ENCODE measurements at places on chromosomes 2 and 18. TPM values are rescaled to one million over a fixed set of nuclear protein-coding genes. Genes with fewer than 3 reads are reported as not detected.

The MAB21L4 gene
- total RNA-seq: not detected

DNA sequence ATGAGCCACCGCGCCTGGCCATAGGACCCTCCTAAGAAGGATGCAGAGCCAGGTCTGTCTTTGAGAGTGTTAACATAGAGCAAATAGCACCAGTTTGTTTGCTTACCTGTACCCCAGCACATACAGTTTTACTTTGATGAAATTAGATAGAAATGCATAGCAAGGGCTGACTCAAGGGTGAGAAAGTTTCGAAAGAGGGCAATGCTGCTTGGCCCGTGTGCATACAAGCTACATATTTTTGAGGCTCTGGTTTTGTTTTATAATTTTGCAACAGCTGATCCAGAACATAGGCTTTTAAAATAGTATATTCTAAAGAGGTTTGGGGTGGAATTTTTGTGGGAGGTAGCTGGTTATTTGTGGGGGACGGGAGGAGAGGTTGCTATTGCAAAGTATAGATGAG lies 151.7 kb downstream of the MCFD2 start:
- H3K27ac ChIP-seq: no peak overlapping the region
- no peak overlapping the region for H3K4me3 ChIP-seq
- H3K36me3 ChIP-seq: peaks cover 8% of the 10 kb centered on the region
- no peaks in the 10 kb centered on the region for H3K27me3 ChIP-seq
- H3K4me1 ChIP-seq: no peaks in the 10 kb centered on the region
- no peak for DNase-seq

DNA sequence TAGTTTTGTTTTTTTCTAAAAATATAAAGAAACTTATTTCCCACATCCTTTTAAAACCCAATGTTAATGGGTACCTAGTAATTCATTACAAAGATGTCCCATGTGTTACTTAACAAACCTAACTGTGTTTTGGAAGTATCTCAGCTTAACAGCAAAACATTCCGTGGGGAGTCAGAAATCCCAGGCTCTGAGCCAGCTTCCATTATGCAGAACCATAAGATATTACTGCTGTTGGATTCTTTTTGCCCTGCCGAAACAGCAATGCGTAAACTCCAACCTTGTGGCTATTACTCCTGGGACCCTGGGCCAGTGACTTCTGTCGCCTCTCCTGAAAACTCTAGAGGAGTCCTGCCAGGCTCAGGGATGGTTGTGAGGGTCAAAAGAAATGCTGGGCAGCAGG lies 174.1 kb downstream of the UXS1 start:
- no peaks in the 10 kb centered on the region for H3K36me3 ChIP-seq
- H3K27me3 ChIP-seq: no peaks in the 10 kb centered on the region
- no peak overlapping the region for H3K27ac ChIP-seq
- H3K4me3 ChIP-seq: no peak overlapping the region
- H3K4me1 ChIP-seq: peaks cover 10% of the 10 kb centered on the region

The KATNAL2 gene
- 0.52 TPM for total RNA-seq

DNA sequence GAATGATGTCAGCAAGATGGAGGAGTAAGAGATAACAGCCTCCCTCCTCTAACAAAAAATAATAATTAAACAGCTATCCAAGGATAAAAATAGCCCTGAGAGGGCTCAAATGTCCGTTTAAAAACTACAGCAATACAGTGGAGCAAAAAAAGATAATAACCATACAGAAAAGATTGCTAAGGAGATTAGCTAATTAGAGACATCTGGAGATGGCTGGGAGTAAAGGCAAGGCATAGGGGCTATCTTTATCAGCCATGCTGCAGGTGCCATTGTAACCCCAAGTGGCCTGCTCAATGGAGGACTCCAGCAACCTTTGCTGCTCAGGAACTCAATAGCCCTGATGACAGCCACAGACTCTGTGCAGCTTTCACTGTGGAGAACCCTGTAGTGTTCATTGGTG lies 42.7 kb downstream of the MDH1 start:
- no peak overlapping the region for H3K27ac ChIP-seq
- H3K4me3 ChIP-seq: no peak overlapping the region
- no peak for DNase-seq
- no peaks in the 10 kb centered on the region for H3K36me3 ChIP-seq
- no peaks in the 10 kb centered on the region for H3K4me1 ChIP-seq

DNA sequence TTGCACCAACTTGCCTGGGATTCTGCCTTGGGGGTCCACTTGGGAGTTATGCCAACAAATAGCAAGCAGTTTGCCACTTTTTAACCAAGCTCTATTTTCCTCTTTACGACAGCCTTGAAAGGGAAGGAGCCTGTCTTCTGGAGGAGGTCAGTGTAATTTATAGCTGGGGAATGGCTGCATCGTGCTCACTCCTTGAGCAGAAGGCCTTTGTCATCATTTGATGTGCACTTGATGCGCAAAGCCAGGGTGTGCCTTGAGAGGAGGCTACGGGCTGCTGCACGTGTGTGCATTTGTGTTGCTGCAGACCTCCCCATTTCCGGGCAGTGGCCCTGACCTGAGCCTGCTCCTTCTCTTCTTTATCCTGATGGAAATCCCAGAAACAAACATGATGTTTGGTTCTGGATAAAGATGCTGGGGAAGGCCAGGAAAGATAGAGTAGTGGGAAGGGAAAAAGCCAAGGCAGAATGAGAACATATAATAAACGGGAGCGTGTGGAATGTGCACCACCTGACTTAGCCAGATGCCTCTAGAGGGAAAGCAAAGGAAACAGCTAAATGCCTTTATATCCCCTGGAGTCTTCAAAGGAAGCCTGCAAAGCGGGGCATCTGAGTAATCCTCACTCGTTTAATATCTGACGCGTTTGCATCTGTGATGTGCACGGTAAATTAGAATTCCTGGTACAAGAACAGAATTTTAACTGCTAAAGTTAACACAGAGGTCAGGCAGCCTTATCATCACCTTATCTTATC lies 68.3 kb upstream of the ZNF521 start:
- no peaks in the 10 kb centered on the region for H3K4me1 ChIP-seq
- DNase-seq: no peak
- H3K27ac ChIP-seq: no peak overlapping the region
- H3K27me3 ChIP-seq: no peaks in the 10 kb centered on the region

The IFIH1 gene
- 34.6 TPM for total RNA-seq

The GPC1 gene
- total RNA-seq: 1.5 TPM

GRCh38 chr2:100588071-100588786 lies 25.4 kb downstream of the PDCL3 start:
- H3K4me3 ChIP-seq: peak overlapping the region; percentile 17
- H3K27ac ChIP-seq: peak overlapping the region; percentile 54
- DNase-seq: peak; percentile 34
- no peaks in the 10 kb centered on the region for H3K27me3 ChIP-seq
- no peaks in the 10 kb centered on the region for H3K36me3 ChIP-seq

The MAP3K19 gene
- total RNA-seq: not detected

The AP1S3 gene
- 10.7 TPM for total RNA-seq

DNA sequence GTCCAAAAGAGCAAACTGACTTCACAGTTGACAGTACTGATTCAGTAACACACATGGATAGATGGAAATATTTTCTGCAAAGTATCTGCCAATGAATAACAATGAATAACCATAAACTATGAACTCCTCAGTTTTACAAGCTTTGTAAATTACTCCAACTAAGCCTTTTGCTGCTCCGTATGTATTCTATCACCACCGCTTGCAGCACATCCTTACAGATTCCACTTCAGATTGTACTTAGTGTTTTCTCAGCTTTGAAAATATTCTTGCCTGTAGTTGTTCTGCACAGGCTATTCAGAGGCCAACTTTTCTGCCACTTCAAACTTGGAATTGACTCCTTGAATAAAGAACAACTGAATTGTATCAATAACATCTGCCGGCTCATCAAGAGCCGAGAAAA lies 36.2 kb downstream of the TLK1 start:
- H3K36me3 ChIP-seq: peaks cover 2% of the 10 kb centered on the region
- no peak for DNase-seq
- H3K27ac ChIP-seq: no peak overlapping the region
- no peaks in the 10 kb centered on the region for H3K27me3 ChIP-seq
- no peak overlapping the region for H3K4me3 ChIP-seq

GRCh38 chr2:168770796-168771195 lies 31.6 kb upstream of the NOSTRIN start:
- no peak overlapping the region for H3K4me3 ChIP-seq
- H3K27me3 ChIP-seq: no peaks in the 10 kb centered on the region
- no peak overlapping the region for H3K27ac ChIP-seq

DNA sequence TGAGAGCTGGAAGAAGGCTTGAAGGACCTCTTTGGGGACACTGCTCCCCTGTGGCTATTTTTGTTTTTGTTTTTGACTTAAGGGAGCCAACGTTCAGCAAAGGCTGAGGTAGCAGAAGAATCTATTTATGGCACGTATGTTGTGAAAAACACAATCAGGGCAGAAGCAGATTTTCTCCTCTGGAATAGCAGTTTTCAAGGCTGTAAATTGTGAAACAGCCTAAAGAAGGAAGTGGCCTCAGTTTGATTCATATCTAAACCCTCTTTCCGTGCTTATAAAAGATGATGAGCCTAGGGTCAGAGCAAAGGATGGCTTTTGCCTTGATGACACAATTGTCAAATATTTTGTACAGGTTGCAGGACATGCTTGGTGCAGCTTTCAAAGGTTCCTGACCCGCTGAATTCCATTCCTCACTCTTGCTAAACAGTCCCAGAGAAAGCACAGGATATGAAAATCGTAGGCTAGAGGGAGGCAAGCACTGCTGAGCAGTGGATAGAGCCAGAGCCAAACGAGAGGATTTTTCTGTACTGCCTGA lies 106.2 kb upstream of the DLX2 start:
- no peak for DNase-seq
- H3K27ac ChIP-seq: no peak overlapping the region
- no peaks in the 10 kb centered on the region for H3K27me3 ChIP-seq

DNA sequence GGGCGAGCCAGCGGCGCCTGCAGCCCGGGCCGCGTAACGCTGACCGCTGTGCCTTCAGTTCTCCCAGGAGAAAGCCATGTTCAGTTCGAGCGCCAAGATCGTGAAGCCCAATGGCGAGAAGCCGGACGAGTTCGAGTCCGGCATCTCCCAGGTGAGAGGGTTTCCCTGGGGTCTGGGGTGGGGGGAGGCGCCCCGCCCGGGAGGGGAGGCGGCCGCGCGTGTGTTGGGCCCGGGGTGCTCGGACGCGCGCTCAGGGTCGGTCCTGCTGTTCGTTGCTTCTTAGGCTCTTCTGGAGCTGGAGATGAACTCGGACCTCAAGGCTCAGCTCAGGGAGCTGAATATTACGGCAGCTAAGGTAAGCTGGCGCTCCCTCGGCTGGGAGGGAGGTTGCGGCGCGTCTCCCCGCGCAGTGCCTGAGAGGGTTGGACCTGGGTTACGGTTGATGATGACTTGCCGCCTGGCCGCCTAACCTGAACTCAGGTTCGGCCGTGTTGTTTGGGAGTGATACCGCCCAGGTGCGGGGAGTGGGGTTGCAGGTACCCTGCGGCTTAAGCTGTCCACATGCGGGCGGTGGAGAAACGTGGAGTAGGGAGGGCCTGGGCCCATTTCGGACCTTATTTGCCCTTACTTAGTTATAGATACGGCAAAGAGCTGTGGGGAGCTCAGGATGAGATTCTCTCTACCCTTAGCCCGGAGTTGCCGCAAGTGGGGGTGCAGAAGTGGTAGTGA lies 638 bp downstream of the RPS7 start:
- no peaks in the 10 kb centered on the region for H3K27me3 ChIP-seq
- peaks cover 50% of the 10 kb centered on the region for H3K4me1 ChIP-seq
- peak; percentile 27 for DNase-seq
- H3K36me3 ChIP-seq: peaks cover 50% of the 10 kb centered on the region
- H3K27ac ChIP-seq: peak overlapping the region; percentile 91

DNA sequence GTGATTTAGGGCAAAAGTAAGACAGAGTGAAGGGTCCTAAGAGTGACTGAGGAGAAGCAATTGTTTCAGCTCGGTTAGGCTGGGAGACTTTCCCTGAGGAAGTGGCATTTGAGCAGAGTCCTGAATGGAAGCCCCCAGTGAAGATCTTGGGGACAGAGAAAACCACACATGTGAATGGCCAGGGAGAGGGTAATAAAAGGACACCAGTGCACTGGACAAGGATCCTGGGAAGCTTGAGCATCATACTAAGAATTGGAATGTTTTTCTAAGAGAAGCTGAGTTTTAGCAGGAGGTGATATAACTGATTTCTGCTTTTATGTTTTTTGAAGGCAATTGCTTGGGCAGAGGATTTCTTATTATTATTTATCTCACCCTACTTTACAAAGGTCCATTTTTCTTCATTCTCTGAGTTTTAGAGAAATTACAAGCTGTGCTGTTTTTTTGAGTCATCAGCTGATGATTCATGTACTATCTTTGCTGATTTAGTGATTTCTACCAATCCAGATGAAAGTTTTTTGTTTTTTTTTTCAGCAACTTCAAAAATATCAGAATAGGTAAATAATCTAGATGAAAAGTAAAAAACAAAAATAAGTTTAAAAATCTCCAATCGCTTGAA lies 43.5 kb downstream of the MFSD6 start:
- peaks cover 28% of the 10 kb centered on the region for H3K4me1 ChIP-seq
- peaks cover 22% of the 10 kb centered on the region for H3K36me3 ChIP-seq
- no peak overlapping the region for H3K4me3 ChIP-seq
- DNase-seq: no peak
- H3K27me3 ChIP-seq: no peaks in the 10 kb centered on the region

The MERTK gene
- 0.57 TPM for total RNA-seq

The DDX18 gene
- 119 TPM for total RNA-seq

GRCh38 chr2:162085090-162085891 lies 11.3 kb upstream of the DPP4 start:
- H3K27me3 ChIP-seq: no peaks in the 10 kb centered on the region
- no peaks in the 10 kb centered on the region for H3K4me1 ChIP-seq
- H3K36me3 ChIP-seq: no peaks in the 10 kb centered on the region
- no peak overlapping the region for H3K27ac ChIP-seq

- H3K27me3 ChIP-seq: peaks cover 9% of the 10 kb centered on the region
- H3K36me3 ChIP-seq: no peaks in the 10 kb centered on the region
- no peak overlapping the region for H3K4me3 ChIP-seq
- DNase-seq: no peak
- H3K4me1 ChIP-seq: peaks cover 2% of the 10 kb centered on the region
- no peak overlapping the region for H3K27ac ChIP-seq
Measured at GRCh38 chr2:206368933-206369569, 74.3 kb upstream of the ADAM23 start.

The C2orf66 gene
- total RNA-seq: not detected

DNA sequence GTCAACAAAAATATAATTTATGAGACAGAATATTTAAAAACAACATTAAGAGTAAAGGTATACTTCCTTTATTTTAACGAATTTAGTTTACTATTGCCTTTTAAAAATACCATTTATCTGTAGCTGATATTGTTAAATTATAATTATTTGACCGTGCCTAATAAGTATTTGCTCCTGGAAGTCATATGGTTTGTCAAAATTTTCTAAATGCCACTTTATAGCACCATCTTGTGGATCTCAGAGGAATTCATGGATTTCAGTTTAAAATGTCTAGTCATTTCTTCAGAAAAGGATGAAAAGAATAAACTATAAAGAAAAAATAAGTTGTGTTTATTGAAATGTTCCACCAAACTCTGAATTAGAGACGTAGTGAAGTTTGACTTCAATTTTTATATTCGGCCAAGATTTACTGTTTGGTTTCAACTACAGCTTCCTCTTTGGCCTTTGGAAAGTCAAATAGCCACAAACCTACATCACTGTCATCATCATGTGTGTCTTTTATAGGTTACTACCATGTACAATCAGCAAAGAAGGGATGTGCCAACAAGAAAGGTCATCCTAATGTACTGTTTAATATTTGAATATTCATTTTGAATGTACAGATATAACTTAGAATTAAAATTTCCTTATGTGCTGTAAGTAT lies 10.3 kb upstream of the FTCDNL1 start:
- no peaks in the 10 kb centered on the region for H3K4me1 ChIP-seq
- no peak overlapping the region for H3K4me3 ChIP-seq
- peaks cover 8% of the 10 kb centered on the region for H3K27me3 ChIP-seq
- H3K36me3 ChIP-seq: no peaks in the 10 kb centered on the region

Measured in activated naive CD4-positive, alpha-beta T cell treated with anti-CD3 and anti-CD28 coated beads for 36 hours (primary cell).